ENCODE measurements at places on chromosomes 6 and 20. TPM values are rescaled to one million over a fixed set of nuclear protein-coding genes. Genes with fewer than 3 reads are reported as not detected.

DNA sequence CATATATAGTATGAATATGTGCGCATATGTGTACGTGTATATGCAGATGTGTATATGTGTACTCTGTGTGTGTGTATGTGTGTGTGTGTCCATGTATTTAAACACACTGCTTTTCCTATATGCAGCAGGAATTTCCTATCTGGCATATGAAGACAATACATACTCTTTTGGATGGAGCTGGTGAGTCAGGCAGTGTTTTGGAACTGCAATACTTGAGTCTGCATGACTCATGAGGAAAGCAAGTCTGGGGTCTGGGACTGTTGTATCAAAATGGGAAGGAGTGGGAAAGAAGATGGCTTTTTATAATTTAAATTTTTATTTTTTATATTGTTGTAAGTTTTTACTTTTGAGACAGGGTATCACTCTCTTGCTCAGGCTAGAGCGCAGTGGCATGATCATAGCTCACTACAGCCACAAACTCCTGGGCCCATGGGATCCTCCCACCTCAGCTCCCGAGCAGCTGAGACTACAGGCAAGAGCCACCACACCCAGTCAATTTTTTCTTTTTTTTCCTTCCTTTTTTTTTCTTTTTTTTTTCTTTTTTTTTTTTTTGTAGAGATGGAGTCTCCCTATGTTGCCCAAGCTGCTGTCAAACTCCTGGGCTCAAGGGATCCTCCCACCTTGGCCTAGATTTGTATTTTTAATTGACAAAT, 72.2 kb downstream of the ATXN1 start:
- DNase-seq, result no peak
- no peaks in the 10 kb centered on the region for H3K27me3 ChIP-seq
- no peaks in the 10 kb centered on the region for H3K36me3 ChIP-seq
- peaks cover 3% of the 10 kb centered on the region for H3K4me1 ChIP-seq
- no peak overlapping the region for H3K4me3 ChIP-seq
- H3K27ac ChIP-seq, result no peak overlapping the region

C6orf15 gene
- total RNA-seq, result not detected

DNA sequence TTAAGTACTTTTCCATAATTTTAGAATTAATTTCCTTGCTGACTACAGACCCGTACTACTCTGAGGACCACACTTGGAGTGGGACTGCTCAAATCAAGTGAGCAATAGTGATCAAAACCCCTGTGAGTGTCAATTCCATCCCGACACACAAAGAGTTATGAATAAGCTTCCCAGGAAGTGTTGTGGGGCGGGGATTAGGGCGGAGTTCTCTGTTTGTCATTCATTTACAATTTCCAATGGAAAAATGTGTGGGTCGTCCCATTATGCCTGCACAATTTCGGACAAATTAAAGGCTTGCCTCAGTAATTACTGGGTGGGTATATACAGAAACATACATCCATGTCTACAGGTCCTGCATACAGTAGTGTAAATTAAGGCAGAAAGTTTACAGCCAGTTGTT, 84.2 kb downstream of the ISM1 start:
- H3K27ac ChIP-seq, result no peak overlapping the region
- H3K36me3 ChIP-seq, result no peaks in the 10 kb centered on the region
- H3K4me3 ChIP-seq, result no peak overlapping the region
- no peak for DNase-seq
- H3K27me3 ChIP-seq, result no peaks in the 10 kb centered on the region

DNA sequence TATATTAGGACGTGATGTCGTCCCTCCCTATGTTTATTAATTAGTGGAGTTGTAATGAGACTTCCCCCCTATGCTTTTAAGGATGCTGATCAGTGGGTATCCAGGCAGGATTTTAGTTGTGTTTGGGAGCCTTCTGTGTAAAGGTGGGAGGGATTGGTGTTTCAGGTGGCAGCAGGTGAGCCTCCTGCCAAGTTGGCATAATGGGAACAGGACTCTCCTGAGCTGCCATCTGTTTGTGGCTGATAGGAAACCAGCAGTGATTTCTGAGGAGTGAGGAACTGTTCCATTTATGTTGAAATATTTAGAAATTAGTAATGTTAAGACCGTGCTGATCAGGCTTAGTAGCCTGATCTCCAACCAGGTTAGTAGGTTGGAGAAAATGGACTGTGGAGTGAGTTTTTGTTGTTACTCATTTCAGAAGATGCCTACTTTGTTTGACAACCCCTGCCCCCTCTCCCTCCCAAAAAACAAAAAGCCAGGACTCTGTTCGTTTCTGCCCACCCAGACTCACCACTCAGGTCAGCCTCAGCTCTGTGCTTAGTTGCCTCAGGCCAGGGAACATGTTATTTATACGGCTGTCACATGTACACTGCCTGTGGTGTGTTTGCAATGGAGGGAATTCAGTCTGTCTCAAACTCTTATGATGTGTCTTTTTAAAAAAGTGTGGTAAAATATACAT, 55.4 kb upstream of the TULP4 start:
- H3K27me3 ChIP-seq, result no peaks in the 10 kb centered on the region
- H3K36me3 ChIP-seq, result no peaks in the 10 kb centered on the region
- H3K27ac ChIP-seq, result no peak overlapping the region
- H3K4me3 ChIP-seq, result no peak overlapping the region
- DNase-seq, result no peak
- peaks cover 12% of the 10 kb centered on the region for H3K4me1 ChIP-seq

FAM184A gene
- total RNA-seq, result 6.5 TPM

GFRA4 gene
- total RNA-seq, result not detected

GRCh38 chr6:142478117-142478516, 176.3 kb downstream of the ADGRG6 start:
- DNase-seq, result no peak
- H3K36me3 ChIP-seq, result no peaks in the 10 kb centered on the region
- H3K27ac ChIP-seq, result no peak overlapping the region
- no peaks in the 10 kb centered on the region for H3K4me1 ChIP-seq
- no peak overlapping the region for H3K4me3 ChIP-seq
- no peaks in the 10 kb centered on the region for H3K27me3 ChIP-seq

Measured in body of pancreas (tissue), 4 donors.